ENCODE measurements at places on chromosomes 7 and 10. TPM values are rescaled to one million over a fixed set of nuclear protein-coding genes. Genes with fewer than 3 reads are reported as not detected.

MUC12 gene
- not detected for total RNA-seq

CUZD1 gene
- 0.47 TPM for total RNA-seq

ASB10 gene
- total RNA-seq, result not detected

DCLRE1A gene
- 11.5 TPM for total RNA-seq

OAT gene
- 105 TPM for total RNA-seq

ACBD7 gene
- 0.27 TPM for total RNA-seq

ANLN gene
- 133 TPM for total RNA-seq

GRM8 gene
- 0.27 TPM for total RNA-seq

SPACDR gene
- 0.85 TPM for total RNA-seq

PILRA gene
- 1.2 TPM for total RNA-seq

ZMIZ1 gene
- total RNA-seq, result 17.7 TPM

SHLD2 gene
- total RNA-seq, result 40.6 TPM

CPA4 gene
- total RNA-seq, result 25.9 TPM

EN2 gene
- total RNA-seq, result not detected

UCMA gene
- not detected for total RNA-seq

SORCS1 gene
- total RNA-seq, result 0.40 TPM

MGAM2 gene
- 0.05 TPM for total RNA-seq

CYP2C19 gene
- not detected for total RNA-seq

HSPA12A gene
- 3.4 TPM for total RNA-seq

PHKG1 gene
- 0.10 TPM for total RNA-seq

CTNNA3 gene
- total RNA-seq, result not detected

INPP5F gene
- total RNA-seq, result 19.0 TPM

NME8 gene
- total RNA-seq, result not detected

ADRB1 gene
- 0.06 TPM for total RNA-seq

FRAT1 gene
- total RNA-seq, result 4.3 TPM

ZSCAN25 gene
- total RNA-seq, result 14.2 TPM

TRIM50 gene
- total RNA-seq, result not detected

NRG3 gene
- total RNA-seq, result not detected

ZP3 gene
- total RNA-seq, result 2.5 TPM

PRR15 gene
- not detected for total RNA-seq

SKIDA1 gene
- 0.10 TPM for total RNA-seq

DNAJB6 gene
- 196 TPM for total RNA-seq

UPK3B gene
- 1.0 TPM for total RNA-seq

FAM25G gene
- not detected for total RNA-seq

DKK1 gene
- total RNA-seq, result not detected

DYDC2 gene
- 0.53 TPM for total RNA-seq

MEIG1 gene
- total RNA-seq, result not detected

PRTFDC1 gene
- total RNA-seq, result 0.30 TPM

CLDN3 gene
- not detected for total RNA-seq

PTPN20 gene
- total RNA-seq, result not detected

FIGNL1 gene
- 30.2 TPM for total RNA-seq

FAM13C gene
- 2.8 TPM for total RNA-seq

CCDC3 gene
- 0.48 TPM for total RNA-seq

DPYSL4 gene
- not detected for total RNA-seq

INA gene
- total RNA-seq, result not detected

SHTN1 gene
- 3.9 TPM for total RNA-seq

FUOM gene
- total RNA-seq, result 31.5 TPM

ASB4 gene
- total RNA-seq, result not detected

C7orf57 gene
- 1.2 TPM for total RNA-seq

SGMS1 gene
- total RNA-seq, result 36.1 TPM

PNLIPRP2 gene
- total RNA-seq, result not detected
